ENCODE measurements at places on chromosomes 12 and 14.

DNA sequence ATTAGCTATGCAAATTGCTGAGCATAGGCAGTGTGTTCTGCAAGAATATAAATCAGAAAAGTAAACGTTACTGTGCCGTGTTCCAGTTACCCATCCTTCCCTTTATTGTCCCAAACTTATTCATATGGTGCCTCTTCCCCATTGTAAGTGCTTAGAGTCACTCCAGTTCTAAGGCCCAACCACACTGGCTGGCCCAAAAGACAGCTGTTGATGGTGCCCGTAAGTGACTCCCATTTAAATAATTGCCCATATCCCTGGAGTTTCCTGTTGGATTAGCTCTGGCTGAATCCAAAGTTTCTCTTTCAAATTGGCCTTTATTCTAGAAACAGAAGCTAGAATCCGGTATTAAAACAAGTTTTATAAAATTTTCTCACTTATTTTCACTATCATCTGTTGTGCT is 400.1 kb upstream of the DDHD1 start:
- DNase-seq, result no peak

- no peak for DNase-seq
Measured at GRCh38 chr12:127640181-127640886, 626.6 kb upstream of the TMEM132C start.

- DNase-seq, result no peak
Measured at GRCh38 chr14:92093320-92093719, 13.1 kb downstream of the ATXN3 start.

GRCh38 chr14:58769011-58769643 is 131.4 kb downstream of the DACT1 start:
- DNase-seq, result no peak

DNA sequence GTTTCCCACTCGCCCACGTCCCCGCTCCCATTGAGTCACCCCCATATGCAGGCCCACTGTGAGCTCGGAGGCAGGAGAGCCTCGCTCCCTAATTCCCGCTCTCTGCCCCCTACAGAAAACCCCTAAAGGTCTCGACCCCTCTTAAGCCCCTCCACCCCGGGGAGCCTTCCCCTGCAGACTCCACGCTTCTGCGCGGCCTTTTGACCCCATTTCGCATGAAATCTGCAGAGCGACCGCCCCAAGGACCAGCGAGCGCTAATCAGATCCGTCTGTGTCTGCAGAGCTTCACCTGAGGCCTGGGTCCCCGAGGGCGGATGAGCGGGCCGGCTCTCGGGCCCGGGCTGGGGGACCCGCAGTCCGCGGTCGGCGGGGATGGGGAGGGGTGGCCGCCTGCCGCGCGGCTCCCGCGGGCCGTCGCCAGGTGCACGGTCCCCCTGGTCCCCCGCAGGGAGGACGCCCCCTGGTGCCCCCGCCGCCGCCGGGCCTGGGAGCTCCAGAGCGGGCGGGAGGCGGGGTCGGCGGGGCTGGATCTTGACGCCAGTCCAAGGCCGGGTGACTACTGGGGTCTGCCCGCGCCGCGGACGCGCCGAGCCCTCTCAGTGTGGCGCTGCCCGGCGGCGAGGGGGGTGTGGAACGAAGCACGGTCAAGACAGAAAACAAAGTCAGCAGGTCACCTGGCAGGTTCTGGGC is 10.1 kb downstream of the BMP4 start:
- DNase-seq, result no peak

- no peak for DNase-seq
Measured at GRCh38 chr12:109782326-109782703, 50.9 kb downstream of the TRPV4 start.

DNA sequence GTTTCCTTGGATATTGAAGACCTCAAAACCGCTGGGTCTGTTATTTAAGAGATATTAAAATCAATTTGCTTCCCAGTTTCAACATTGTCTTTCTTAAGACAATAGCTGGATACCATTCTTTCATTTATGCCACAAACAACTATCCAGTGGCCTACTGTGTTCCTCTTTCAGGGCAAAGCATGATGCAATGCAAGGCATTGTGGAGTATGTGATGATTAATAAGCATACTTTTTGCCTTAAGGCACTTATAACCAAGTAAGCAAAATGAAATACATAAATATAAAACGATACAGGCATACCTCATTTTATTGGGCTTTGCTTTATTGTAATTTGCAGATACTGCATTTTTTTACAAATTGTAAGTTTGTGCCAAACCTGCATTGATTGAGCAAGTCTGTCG is 45.5 kb downstream of the SCN8A start:
- no peak for DNase-seq

DNA sequence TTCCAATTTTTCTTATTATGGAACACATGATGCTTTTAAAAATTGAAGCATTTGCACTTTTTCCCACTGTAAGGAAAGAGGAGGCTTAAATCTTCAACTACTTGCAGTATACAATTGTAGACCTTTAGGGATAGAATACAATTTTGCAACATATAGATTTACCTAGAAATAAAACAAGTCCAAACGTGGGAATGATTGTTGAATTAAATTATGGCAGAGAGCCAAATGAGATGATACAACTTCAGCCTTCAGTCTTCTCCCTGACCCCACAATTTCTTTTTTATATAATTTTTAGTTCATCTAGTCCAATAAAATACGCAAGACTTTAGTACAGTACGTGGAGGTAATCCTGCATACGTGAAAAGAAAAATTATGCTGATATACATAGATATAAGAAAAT is 666.5 kb downstream of the SLC16A7 start:
- no peak for DNase-seq

DNA sequence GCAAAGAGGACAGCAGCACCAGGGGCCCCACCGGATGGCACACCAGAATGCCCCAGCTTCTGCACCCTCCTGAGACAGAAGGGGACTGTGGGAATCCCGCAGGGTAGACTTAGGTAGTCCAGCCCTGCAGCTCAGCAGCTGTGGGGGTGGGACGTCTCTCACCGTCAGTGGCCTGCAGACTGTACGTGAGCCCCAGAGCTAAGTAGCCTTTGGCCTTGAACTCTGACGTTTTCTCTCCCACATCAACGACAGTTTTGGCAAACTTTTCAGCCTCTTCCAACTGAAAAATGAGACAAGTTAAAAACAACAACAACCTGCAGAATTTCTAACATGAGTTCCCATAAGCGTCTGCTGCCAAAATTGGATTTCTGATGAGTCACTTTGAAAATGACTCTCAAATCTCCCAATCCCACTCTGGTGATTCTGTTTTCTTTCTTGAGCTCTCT is 161.4 kb downstream of the TTC7B start:
- no peak for DNase-seq

DNA sequence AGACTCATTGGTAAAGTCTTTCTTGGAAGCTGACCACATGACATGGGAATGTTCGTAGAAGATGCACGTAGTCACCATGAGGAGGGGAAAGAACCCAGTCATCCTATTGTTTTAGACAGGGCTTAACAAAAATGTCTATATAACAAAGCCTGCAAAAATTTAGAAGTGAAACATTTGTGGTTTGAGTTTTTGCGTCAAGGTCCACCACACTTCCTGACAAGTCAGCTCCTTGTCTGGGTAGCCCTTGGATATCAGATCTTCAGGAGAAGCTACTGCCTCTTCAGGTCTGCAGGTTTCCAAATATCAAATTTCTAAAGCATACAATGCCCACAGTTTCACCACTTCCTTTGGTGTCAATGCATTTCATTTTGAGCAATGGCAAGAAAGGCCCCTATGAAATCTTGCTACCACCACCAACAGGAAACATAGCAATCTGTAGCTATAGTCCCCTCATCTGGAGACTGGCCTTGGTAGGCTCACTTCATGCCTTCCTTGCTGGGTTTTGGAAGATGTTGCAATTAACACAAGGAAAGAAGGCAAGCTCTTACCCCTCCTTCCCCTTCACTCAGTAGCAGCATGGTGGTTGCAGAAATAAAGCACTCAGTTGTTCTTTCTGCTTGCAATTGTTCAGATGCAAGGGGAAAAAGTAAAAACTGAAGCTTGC is 235.2 kb downstream of the PCNX1 start:
- DNase-seq, result no peak

- DNase-seq, result no peak
Measured at GRCh38 chr12:11755302-11755930, 105.9 kb downstream of the ETV6 start.

DNA sequence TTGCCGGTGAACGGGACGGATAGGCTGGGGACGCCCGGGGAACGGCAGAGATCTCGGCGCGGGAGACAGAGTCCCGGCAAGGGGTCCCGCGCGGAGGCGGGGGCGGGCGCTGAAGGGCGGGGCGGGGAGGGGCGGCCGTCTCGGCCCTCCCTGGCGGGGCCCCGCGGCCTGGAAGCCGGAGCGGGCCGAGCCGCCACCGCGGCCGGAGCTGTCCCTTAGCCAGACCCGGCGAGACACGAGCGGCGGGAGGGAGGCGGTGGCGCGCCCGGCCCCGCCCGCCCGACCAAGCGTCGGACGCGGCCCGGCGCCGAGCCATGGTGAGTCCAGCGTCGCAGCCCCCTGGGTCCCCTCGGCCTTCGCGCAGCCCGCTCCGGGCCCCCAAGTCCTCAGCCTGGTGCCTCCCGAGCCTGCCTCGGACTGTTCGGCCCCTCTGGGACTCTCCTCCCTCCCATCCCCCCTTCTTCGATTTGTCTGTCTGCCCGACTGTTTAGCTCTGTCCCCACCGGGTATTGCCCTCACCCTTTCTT is at the start of gene ARHGEF40:
Gene ARHGEF40 (plus strand): TSS at position 222 of the 527 bp plus-strand sequence. CDS start 93 bp downstream, at position 315.
- DNase-seq, result no peak

All from activated CD4-positive, CD25-positive, alpha-beta regulatory T cell treated with anti-CD3 and anti-CD28 coated beads, Interleukin-2, amount 50 U/mL, for 16 hours (primary cell).